ENCODE measurements at places on chromosomes 2 and 18. TPM values are rescaled to one million over a fixed set of nuclear protein-coding genes. Genes with fewer than 3 reads are reported as not detected.

The CFC1 gene
- polyA plus RNA-seq: not detected

The NCKAP5 gene
- 0.79 TPM for polyA plus RNA-seq

The CPO gene
- polyA plus RNA-seq: not detected

The LGALSL gene
- polyA plus RNA-seq: 13.6 TPM

The GAREM1 gene
- polyA plus RNA-seq: 0.75 TPM

The COLEC11 gene
- polyA plus RNA-seq: not detected

The ZNF532 gene
- 7.8 TPM for polyA plus RNA-seq

The GPR75 gene
- 0.11 TPM for polyA plus RNA-seq

The MC4R gene
- polyA plus RNA-seq: not detected

The PFN4 gene
- 0.45 TPM for polyA plus RNA-seq

The LDLRAD4 gene
- not detected for polyA plus RNA-seq

The MAPRE3 gene
- polyA plus RNA-seq: 11.0 TPM

The SLC9A4 gene
- polyA plus RNA-seq: not detected

The RAB17 gene
- polyA plus RNA-seq: 2.1 TPM

The WDR54 gene
- polyA plus RNA-seq: 100 TPM

The UGT1A3 gene
- 0.58 TPM for polyA plus RNA-seq

The EVX2 gene
- not detected for polyA plus RNA-seq

The DTNA gene
- polyA plus RNA-seq: 0.19 TPM

The MAL gene
- polyA plus RNA-seq: not detected

The MOCOS gene
- polyA plus RNA-seq: 4.3 TPM

The AFF3 gene
- polyA plus RNA-seq: not detected

The ERMN gene
- not detected for polyA plus RNA-seq

The PARD3B gene
- polyA plus RNA-seq: 0.18 TPM

The DLX1 gene
- polyA plus RNA-seq: 5.9 TPM

The SLC11A1 gene
- 1.0 TPM for polyA plus RNA-seq

All from foreskin keratinocyte (primary cell).